ENCODE measurements at places on chromosomes 4 and X.

- DNase-seq: peak; percentile 86
Observed at GRCh38 chr4:183142571-183143550, 43.8 kb downstream of the WWC2 start.

- no peak for DNase-seq
Observed at GRCh38 chrX:123648028-123648810, 84.6 kb downstream of the THOC2 start.

GRCh38 chrX:12672367-12673106, 118.7 kb upstream of the PRPS2 start:
- peak; percentile 35 for DNase-seq

GRCh38 chr4:1668488-1668840, 15.6 kb downstream of the FAM53A start:
- no peak for DNase-seq

DNA sequence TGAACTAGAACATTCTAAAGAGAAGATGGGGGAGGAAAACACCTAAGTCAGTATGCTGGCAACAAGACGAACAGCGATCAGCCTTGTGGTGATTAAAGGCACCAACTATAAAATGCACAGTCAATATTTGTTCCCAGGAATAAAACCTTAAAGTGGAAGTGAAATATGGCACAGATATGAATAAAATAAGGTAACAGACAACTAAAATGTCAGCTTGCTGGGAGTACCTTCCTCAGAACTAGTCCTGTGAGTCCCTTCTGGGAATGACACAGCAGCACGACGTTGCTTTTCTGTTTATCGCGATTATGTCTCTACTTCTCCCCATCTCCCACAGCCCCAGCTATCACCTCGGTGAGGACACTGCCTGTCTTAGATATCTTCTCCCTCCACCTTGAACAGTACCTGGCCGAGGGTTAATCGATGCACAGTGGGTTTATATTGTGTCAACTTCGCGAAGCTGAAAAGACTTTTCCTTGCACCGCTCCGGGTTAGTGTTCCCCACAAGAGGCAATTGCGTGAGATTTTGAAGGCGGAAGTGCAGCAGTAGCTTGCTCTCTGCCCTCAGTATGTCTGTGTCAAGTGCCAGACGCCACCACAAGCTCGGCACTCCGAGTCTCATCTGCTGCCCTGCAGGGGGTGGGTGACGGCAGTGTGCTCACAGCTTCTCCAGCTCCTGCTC, 17.4 kb downstream of the MTNR1A start:
- DNase-seq: no peak

- DNase-seq: no peak
Observed at GRCh38 chrX:47420962-47421361, 50.6 kb downstream of the ZNF157 start.

GRCh38 chr4:171880136-171880535, 66.9 kb downstream of the GALNTL6 start:
- DNase-seq: peak; percentile 75

- DNase-seq: no peak
Observed at GRCh38 chr4:67456577-67457196, 88.6 kb downstream of the CENPC start.

- peak; percentile 14 for DNase-seq
Observed at GRCh38 chr4:68271851-68272357, 26.4 kb upstream of the TMPRSS11B start.
